ENCODE measurements at places on chromosomes 1 and 21.

GRCh38 chr1:110880708-110881374 is 7.9 kb downstream of the CD53 start:
- DNase-seq, result no peak

GRCh38 chr1:25461849-25462248 is 31.2 kb downstream of the MACO1 start:
- no peak for DNase-seq

DNA sequence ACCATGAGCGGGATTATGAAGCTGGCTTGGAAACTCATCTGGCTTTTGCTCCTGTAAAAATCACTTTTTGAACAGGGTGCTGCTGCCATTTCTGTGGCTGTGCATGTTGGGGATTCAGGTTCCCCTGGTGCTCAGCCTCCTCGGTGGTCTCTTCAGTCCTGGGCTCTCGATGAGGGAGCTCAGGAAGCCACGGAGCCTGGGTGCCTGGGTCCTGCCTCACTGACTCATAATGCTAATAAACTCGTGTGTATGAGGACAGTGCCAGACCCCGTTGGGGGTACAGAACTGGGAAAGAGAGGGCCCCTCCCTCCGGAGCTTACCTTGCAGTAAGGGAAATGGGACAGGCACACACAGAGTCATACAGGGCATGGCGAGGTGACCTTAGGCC is 5.8 kb downstream of the COQ8A start:
- DNase-seq, result no peak

DNA sequence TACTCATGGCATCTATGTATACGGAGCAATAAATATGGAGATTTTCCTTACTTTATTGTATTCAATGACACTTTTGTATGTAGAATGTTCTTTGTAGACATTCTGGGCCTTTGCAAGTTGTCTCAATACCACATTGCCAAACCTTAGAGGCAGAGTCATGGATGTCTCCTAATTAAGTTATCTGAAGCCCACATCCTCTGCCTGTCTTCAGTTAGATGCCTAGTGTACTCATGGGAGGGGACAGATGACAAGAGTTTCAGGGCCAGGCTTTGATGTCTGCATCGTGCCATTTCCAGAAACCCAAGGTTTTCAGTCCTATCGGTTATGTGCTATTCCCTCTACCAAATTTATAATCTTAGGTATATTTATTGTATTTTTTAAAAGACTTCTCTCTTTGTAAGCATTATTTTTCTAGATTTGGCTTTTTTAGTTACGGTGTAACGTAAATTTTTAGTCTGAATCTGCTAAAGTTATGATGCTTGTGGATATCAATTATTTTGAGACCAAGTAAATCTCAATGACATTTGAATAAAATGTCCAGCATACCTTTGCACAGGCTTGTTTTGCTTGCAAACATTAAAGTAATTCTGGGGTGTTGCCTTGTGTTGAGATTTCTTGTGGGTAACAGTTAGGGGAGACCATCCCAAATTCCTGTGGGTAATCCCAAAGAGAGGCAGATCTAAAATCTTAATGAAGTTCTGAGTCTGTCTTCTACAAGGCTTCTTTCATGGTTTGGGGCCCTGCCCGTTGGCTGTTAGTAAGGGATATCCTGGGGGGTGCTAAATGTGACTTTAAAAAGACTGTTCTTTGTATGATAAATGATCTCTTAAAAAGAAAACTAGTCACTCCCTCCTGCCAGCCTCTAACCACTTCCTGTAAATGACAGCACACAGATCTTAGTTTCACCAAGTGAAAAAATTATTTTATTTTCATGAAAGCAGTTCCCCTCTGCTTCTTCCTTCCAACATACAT is 8.0 kb upstream of the MACF1 start:
- DNase-seq, result no peak

GRCh38 chr1:148373192-148373925 is 109.7 kb downstream of the PPIAL4G start:
- DNase-seq, result no peak

DNA sequence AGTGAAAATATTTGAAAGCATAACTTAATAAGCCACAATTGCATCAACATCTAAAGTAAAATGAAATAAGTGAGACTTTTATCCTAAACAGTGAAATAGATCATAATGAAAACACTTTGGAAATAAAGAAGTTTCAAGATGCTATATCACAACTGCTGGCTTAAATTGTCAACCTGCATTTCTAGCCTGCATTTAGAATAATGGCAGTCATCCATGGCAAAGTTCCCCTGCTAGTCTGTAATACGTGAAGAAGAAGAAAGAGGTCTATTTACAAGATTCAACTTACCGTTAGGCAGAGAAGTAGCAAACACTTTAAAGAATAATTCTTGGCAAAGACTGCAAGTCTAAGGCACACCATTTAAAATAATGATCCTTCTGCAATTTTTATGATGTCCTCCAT is 133.6 kb downstream of the DPYD start:
- DNase-seq, result no peak
